ENCODE measurements at places on chromosomes 12 and 14.

DNA sequence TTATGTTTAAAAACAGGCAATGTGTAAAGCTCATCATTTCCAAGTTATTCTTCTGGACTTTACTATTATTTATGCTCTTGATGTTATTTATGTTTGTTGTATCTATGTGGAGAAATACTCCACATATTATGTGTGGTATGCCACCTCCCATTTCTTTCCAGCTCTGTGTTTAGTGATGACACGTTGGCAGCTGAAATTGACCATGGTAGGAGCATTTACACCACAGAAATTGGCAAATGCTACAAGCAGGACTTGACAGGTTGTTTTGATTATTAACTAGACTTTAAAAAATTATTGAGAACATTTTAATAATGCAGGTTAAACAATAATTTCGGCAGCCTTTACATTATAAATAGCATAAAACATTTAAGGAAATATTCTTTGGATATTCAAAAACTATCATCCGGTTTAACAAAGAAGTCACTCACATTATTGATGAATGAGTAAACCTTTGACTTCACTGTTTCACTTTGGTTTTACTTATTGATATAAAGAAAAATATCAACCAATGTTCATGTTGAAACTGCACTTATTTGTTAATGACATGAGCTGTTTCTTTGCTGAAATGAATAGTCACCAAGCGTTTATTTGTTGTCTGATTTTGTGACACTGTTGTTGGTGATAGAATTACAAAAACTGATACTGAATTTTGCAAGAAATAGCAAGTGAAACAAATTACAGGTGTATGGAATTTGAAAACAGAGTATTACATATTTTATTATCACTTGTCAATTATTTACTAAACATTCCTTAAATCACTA, 76.8 kb downstream of the HMGA2 start:
- DNase-seq: no peak

DNA sequence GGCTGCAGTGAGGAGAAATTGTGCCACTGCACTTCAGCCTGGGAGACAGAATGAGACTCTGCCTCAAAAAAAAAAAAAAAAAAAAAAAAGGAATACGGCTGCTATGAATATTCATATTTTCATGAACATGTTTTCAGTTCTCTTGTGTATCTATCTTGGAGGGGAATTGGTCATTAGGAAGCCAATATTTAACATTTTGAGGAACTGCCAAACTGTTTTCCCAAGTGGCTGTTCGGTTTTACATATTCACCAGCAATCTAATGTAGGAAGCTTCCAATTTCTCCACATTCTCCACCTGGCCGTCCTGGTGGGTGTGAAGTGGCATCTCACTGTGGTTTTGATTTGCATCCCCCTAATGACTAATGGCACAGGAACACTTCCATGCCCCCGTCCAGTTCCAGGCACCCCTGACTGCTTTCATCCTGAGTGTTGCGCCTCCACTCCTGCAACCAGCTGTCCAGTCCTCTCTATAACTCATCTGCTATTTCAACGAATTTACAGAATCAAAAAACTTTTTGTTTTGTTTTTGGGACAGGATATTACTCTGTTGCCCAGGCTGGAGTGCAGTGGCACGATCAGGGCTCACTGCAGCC, 5.7 kb downstream of the STXBP6 start:
- no peak for DNase-seq

- DNase-seq: no peak
These were observed 10.5 kb downstream of the RASSF9 start for GRCh38 chr12:85825746-85826145.

- DNase-seq: no peak
These were observed 2.3 kb downstream of the MARS1 start for GRCh38 chr12:57490126-57490525.

DNA sequence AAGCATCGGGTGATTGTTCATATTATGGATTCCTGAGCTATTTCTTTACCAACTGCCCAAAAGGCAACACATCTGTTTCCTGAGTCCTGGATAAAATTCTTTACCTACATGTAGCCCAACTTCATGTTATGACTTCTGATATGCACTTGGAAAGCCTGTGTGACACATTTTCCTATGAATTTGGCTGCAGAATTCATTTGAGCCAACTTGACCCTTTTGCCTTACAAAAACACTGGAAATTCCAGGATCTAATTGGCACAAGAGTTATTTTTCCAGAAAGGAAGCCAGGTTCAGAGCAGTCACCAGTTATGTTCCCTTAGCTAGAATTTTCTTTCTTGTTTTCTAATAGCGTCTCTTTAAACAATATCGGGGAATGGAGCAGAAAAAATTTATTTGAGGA, 202.5 kb upstream of the LRIG3 start:
- no peak for DNase-seq

GRCh38 chr14:27184427-27184826, 586.6 kb upstream of the NOVA1 start:
- DNase-seq: no peak

DNA sequence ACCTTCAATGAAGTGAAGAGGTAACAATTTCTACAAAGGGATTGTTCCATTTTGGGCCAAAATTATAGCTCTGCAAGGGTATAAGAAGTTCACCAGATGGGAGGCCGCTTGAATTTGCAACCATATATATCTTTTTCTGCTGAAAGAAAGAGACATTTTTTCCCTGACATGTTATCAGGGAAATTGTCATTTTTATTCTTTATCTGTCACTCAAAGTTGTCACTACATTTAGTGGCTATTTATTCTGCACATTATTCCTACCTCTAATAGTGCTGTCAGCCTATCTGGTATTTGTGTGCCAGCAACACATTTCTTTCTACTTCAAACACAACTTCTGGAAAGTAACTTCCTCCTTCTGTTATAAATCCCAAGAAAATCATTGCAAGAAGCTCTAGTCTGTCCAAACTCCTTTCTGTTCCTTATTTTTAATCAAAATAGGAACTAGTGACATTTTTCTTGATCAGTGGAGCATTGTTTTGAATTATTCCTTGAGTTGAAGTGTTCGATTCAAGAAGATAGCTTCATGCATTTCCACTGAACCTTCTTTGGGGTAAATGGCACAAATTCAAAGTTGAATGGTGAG, 137.9 kb upstream of the ATP2B1 start:
- DNase-seq: no peak

- no peak for DNase-seq
These were observed 144.6 kb downstream of the RAD51B start for GRCh38 chr14:67963960-67964812.

- DNase-seq: no peak
These were observed 51.7 kb downstream of the TSHR start for GRCh38 chr14:81007131-81007530.

DNA sequence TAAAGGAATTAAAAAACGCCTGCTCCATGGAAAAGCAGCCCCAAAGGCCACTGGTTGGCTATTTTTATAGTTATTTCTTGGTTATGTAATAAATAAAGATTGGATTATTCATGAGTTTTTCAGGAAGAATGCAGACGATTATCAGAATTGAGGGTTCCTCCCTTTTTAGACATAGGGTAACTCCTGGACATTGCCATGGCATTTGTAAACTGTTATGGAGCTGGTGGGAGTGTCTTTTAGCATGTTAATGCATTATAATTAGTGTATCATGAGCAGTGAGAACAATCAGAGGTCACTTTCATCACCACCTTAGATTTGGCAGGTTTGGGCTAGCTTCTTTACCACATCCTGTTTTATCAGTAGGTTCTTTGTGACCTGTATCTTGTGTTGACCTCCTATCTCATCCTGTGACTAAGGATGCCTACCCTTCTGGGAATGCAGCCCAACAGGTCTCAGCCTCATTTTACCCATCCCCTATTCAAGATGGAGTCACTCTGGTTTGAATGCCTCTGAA, 728.7 kb downstream of the GALC start:
- no peak for DNase-seq

- DNase-seq: no peak
These were observed 653.9 kb upstream of the TBX3 start for GRCh38 chr12:115337693-115338543.

DNA sequence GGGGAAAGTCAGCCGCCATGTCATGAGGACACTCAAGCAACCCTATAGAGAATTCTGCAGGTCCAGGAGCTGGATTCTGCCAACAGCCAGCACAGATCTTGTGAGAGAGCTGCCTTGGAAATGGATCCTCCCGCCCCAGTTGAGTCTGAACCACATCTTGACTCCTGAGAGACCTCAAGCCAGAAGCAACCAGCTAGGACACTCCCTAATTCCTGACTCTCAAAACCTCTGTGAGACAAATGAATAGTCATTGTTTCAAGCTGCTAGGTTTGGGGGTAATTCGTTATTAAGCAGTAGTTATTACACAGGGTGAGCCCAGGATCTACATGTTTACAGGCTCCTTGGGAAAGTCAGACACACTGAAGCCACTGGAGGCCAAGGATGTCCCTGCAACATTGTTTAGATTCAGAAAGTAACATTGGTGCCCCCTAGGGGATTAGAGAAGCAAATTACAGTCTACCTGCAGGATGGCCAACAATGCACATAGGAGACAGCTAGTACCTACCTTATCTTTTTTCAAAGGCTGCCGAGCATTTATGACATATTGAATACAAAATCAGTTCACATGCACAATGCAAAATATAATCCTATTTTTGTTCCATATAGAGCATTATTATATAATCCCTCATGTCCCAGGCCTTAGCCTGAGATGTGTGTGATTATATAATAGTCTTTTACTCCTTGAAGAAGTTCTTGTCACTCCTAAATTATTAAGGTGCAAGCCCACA, 57.9 kb upstream of the FICD start:
- DNase-seq: peak; percentile 56

GRCh38 chr12:119204131-119204530, 25.4 kb downstream of the HSPB8 start:
- no peak for DNase-seq

DNA sequence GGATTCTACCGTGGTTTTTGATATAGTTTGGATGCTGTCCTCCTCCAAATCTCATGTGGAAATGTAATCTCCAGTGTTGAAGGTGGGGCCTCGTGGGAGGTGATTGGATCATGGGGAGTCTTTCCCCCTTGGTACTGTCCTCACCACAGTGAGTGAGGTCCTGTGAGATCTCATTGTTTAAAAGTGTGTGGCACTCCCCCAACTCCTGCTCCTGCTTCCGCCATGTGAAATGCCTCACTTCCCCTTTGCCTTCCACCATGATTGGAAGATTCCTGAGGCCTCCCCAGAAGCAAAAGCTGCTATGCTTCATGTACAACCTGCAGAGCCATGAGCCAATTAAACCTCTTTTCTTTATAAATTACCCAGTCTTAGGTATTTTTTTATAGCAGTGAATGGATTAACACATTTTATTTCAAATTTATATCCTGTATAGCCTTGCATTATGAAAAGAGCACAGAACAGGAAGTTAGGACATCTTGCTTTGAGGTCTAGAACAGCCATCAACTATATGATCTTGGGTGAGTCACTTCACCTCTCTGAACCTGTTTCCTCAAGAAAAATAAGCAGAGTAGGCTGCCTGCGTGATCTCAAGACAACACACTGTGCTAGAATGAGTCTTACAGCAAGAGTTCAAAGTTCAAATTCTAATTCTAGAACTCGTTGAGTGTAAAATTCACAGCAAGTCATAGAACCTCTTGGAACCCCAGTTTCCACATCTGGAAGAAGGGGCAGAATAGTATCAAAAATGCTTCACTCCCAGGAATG, 160.9 kb upstream of the EEA1 start:
- DNase-seq: peak; percentile 4

DNA sequence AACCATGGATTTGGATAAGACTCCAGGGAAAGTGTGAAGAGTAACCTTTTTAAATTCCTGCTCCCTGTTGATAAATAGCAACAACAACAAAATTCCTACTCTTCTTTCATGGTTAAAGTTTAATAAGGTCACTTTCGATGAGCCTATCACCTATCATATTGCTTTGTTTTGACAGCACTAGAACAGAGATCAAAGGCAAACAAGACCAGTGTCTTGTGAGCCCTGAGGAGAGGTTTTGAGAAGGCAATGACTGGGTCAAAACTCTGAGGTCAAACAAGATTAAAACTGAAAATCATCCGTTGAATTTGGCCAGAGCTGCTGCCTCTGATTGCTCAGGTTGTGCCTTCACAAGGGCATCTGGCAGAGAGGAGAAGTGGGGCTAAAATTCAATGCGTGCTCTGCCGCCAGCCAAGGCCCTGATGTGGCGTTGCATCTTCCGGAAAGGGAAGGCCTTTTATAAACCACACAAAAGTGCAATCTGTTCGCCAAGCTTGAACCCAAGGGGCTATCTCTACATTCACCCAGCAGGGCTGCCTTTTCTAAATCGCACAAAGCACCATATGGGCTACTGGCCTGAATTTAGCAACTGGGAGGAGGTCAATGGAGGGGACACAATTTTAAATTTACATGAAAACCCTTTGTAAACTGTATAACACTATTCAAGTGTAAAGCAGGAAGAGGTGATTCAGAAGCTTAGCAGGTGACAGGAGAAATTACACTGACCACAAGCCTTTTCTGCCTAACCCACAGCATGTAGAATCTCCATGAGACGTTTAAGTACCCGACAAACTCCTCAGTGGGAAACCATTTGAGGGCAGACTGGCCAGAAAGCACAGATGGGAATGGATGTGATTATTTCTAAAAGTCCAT, 140.8 kb downstream of the DAD1 start:
- DNase-seq: no peak

GRCh38 chr12:132471011-132471857, 18.7 kb upstream of the FBRSL1 start:
- DNase-seq: no peak

- peak; percentile 82 for DNase-seq
These were observed 806.0 kb downstream of the VRK1 start for GRCh38 chr14:97603201-97603600.

- no peak for DNase-seq
These were observed 124.9 kb downstream of the DERA start for GRCh38 chr12:16036073-16036472.
